ENCODE measurements at places on chromosomes 2 and 18.

DNA sequence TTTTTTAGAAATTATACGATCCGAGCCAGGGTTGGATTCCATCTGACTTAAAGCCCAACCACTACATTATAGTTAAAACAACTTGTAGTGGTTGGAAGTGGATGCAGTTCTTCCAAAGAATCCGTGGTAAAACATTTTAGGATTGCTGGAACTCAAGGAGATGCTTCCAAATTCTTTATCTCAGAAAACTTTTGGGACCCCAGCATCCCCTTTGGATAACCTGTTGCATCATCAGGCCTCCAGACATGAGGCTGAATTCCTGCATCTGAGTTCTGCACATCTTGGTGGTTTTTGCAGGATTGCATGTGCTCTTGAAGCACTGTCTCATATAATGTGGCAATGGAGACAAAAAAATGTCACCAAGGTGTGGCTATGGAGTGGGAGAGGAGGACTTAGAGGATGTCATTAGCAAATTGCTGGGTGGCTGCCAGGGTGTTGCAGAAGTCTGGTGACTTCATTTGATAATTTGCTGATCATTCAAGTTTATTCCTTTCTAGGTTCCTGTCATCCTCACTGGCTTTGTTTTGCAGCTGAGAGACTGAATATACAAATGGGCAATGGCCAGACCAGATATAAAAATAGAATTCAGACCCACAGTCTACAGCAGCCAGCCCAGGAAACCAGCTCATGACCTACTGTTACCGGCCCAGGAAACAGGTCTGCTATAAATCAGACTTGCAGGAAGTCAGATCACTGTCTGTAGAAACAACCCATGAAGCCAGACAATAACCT lies 207.7 kb downstream of the BCL2 start:
- peak; percentile 73 for DNase-seq

GRCh38 chr2:241379481-241380480 lies 23.7 kb downstream of the FARP2 start:
- DNase-seq: no peak

DNA sequence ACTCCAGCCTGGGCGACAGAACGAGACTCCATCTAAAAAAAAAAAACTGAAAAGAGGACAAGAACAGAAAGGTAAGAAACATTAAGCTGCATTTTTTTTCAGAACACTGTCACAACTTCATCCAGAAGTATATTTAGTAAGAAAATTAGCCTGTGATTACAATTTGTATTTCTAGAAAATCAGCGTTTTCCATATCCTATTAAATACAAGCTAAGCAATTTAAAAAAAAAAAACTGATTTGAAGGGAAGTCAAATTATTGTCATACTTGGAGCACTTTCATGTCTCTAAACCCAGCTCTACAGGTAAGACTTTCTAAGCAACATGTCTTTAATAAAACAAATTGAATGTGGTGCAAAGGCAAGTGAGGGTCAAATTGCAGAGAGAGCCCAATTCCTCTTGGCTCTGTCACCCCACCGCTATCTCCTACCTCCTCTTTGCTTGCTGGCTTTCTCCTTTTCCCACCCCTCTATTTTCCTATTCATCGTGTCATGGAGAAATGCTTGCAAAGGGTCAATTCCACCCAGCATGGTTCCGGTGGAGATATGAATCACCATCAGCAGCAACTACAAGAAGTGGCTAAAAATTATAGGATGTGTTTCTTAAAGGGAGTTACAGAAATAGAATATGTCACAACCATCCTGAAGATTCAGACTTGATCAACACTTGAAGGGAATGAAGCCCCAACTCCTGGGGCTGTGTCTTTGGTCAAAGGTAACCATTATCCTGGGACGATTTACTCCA lies 68.4 kb upstream of the BCL11A start:
- no peak for DNase-seq

DNA sequence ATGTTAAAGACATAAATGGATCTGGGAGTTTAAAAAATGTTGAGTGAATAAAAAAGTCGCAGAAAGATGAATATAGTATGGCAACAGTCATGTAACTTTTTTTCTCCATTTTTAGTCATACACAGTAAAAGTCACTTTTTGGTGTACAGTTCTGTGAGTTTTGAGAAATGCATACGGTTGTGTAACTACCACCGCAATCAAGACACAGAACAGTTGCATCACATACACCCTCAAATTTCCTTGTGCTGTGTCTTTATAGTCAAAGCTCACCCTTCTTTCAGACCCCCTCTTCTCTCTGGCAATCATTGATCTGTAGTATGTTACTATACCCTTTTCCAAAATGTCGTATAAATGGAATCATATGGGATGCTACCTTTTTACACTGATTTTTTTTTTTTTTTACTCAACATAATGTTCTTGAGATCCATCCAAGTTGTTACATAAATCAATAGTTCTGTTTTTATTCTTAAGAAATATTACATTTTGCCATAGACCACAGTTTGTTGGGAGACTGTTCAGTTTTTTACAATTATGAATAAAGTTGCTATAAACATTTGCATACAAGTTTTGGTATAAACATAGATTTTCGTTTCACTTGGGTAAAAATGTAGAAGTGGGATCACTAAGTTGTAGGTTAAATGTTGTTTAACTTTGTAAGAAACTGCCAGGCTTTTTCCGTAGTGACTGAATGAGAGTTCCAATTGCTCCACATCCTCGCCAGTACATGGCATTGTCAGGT lies 35.4 kb upstream of the AGFG1 start:
- no peak for DNase-seq

DNA sequence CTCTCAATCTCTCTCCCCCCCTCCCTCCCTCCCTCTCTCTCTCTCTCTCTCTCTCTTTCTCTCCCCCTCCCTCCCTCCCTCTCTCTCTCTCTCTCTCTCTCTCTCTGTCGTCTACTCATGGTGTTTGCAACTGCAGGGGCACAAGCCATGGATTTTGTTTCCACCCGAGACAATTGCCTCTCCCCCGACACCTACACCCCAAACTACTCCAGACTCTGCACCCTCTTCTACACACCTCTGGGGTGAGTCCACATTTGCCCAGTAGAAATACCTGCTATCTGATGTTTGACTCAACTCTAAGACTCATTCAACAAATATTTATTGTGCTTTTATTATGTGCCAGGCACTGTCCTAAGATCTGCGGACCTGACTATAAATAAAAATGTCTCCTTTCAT lies 93.7 kb downstream of the TMEM17 start:
- no peak for DNase-seq

DNA sequence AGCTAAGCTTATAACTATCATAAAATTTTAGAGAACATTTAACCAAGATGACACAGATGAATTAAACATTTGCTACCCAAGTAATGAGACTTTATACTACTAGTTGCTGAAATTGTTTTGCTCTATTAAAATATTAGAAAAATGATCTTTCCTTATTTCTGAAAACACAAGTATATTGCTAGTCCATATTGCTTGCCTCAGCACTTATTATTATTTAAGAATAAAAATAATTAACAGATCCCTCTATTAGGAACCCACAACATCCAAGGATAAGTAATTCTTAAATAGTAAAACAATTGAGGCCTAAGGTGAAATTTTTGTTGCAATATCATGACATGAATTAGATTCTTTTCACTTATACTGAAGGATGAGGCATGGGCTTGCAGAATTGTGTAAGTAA lies 65.2 kb downstream of the CCDC148 start:
- DNase-seq: no peak

DNA sequence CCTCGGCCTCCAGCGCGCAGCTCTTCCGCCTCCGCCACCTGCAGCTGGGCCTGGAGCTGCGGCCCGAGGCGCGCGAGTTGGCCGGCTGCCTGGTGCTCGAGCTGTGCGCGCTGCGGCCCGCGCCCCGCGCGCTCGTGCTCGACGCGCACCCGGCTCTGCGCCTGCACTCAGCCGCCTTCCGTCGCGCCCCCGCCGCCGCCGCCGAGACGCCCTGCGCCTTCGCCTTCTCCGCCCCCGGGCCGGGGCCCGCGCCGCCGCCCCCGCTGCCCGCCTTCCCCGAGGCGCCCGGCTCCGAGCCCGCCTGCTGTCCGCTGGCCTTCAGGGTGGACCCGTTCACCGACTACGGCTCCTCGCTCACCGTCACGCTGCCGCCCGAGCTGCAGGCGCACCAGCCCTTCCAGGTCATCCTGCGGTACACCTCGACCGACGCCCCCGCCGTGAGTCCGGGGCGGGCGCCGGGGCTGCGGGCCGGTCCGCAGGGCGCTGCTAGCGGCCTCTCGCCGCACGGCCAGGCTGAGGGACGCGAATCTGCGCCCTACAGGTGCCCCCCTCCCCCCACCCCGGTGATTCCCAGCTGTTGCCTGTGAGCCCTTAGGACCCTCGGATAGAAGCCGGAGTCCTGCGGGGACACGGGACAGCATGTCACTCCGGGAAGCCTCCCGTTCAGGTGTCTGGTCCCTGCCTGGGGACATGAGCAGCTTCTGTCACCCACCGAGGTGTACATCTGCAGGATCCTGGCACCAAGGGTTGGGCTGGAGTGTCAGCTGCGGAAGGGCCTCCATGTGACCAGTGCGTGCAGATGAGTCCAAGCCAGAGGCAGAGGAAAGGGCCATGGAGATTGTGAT lies 616 bp downstream of the RNPEPL1 start:
- peak; percentile 90 for DNase-seq

DNA sequence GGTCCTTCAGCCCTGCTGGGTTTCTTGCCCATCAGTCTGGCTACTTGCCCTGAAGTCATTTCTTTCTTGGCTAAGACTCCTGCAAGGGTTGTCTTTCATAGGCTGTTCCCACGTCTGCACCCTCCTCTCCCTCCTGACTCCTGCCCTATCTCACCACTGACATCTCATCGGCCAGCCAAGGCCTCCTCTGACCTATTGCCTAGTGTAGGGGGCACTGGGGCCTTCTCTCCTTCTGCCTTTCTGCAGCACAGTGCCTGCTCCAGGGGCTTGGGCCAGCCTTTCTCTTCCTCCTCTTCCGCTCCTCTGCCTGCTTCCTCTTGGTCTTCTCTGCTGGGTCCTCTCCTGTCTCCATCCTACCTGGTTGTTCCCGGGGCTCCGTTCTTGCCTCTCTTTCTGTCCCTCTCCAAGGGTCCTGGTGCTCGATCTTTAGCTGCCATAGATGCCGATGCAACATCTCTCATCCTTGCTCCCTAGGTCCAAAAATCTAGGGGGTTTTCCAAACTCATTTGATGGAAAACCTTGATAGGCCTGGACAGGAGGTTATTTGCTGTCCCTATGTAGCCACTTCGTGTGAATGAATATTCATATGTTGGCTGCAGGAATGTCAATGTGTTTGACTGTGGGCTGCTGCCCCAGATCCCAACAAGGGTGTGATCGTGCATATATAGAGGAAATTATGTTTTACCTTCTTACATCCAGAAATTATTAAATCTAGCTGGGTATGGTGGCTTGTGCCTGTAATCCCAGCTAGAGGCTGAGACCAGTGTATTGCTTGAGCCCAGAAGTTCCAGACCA lies 9.7 kb upstream of the NT5DC4 start:
- DNase-seq: no peak

GRCh38 chr18:32372381-32373061 lies 98.2 kb downstream of the GAREM1 start:
- no peak for DNase-seq

GRCh38 chr2:238562446-238562845 lies 135.7 kb downstream of the ASB1 start:
- DNase-seq: no peak

DNA sequence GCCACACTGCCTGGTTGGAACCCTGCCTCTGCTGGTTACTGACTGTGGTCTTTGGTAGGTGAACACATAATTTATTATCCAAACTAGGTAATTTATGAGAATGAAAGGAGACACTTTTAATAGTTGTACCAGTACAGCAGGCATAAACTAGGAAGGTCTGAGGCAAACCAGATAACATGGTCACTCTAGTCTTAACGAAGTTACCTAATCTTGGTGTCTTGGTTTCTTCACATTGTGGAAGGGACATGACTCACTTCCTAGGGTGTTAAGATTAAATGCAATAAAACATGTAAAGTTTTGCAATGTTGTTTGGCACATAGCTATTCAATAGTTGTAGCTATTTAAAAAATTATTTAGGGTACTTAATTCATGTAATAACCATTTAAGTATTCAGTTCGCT lies 23.3 kb downstream of the SPTBN1 start:
- DNase-seq: no peak

- no peak for DNase-seq
Observed at GRCh38 chr2:239890206-239890746, 134.9 kb downstream of the NDUFA10 start.

DNA sequence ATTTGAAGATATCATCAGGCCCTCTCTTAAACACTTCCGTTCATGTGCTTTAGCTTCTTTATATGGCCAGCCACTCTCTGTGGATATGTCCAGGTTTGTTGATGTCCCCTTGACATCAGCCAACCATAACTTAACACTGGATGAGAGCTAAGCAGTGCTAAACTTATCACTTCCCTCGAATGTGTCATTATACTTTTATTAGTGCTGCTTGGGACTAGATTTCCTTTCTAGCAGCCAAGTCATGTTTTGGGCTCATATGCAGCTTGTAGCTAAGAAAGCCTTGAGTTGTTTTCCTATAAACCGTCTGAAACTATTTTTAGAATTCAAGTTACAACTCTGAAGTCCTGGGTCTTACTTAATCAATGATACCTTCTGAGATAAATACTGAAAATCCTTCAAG lies 144.8 kb upstream of the TNP1 start:
- DNase-seq: no peak

GRCh38 chr2:9303528-9304225 lies 97.1 kb downstream of the ASAP2 start:
- DNase-seq: no peak

DNA sequence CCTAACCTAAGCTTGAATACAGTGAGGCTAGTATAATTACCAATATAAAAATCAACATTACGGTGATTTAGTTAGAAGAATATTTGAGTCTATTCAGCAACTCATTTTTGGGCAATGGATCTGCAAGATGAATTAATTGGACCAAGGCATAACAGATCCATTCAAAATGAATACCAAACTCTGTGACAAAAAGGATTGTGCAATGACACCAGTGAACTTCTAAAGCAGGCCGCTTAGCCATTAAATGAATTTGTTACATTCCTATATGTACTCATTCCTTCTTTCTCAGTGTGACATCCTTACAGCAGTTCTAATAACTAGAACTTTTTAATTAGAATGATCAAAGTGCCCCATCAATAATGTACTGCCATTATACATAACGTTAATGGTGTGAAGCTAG lies 44.3 kb downstream of the ZC3H15 start:
- DNase-seq: no peak

GRCh38 chr18:33156906-33157470 lies 283.5 kb downstream of the CCDC178 start:
- DNase-seq: no peak

- DNase-seq: no peak
Observed at GRCh38 chr2:109199790-109200189, 70.8 kb downstream of the SH3RF3 start.

- no peak for DNase-seq
Observed at GRCh38 chr2:25103287-25103871, 61.5 kb downstream of the EFR3B start.

GRCh38 chr2:200703127-200703925 lies 108.4 kb upstream of the BZW1 start:
- no peak for DNase-seq

Measured in aorta (tissue), 5 donors.